ENCODE measurements at places on chromosomes 5 and 9.

DNA sequence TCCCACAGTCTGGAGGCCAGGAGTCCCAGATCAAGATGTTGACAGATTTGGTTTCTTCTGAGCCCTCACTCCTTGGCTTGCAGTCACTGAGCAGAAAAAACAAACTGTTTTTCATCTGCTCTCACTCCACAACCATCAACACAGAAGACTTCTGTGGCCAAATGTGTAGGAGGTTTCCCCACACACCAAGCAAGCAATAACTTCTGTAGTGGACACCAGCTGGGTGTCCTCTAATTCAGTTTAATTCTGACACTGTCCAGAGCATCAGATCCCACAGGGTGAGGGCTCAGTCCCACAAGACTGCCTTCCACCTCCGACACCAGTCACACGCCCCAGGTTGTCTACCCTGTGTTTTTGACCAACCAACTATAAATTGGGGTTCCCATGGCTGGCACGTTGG, 209.9 kb downstream of the AOPEP start:
- DNase-seq, result no peak

DNA sequence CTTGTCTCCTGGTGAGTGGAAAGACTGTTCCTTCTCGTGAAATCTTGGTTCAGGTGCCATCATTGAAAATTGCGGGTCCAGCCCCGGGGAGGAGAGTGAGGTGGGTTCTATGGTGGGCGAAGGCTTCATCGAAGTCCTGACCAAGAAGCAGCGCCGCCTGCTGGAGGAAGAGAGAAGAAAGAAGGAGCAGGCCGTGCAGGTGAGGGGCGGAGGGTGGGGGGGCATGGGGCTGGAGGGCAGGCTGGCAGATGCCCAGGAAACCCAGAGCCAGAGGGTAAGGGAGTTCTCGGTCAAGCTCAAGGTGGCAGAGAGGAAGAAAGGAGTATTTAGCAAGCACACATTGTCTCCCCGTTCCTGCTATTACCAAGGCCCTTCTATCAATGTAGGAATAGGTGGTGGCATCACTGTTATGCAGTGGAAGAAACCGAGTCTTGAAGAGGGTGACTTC, 24.3 kb upstream of the POMT1 start:
- peak; percentile 76 for DNase-seq

- DNase-seq, result no peak
Measured at GRCh38 chr9:89776795-89777525, 172.1 kb downstream of the GADD45G start.

DNA sequence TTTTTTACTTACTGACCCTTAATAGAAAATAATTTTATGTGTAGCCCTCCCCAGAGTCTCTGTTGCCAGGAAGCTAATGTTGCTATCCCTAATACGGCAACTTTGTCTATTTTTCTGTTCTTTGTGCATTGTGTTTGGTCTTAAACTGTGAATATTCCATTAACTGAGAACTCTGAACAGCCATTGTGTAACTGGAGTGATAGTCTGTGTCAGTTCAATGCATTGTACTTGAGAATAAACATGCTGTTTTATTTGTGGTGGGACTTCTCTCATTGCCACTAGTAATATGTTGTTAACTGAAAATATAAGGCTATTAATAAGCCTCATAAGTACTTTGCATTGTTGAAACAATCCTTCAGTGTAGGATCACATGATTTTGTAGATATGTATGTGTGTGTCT, 278.3 kb upstream of the DMRT1 start:
- DNase-seq, result no peak

DNA sequence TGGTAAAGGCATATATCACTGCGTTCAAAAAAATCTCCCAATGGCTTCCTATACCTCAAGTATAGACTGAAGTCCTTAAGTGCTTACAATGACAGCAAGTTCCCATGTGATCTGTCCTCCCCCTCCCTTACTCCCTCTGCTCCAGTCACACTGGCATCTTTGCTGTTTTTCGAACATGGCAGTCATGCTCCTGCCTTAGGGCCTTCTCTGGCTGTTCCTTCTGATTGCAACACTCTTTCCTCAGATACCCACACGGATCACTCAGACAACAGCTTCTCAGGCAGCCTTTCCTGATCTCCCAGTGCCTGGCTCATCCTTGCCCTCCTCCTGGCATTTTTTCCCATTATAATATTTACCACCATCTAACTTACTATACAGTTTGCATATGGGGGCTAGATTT, 232.8 kb downstream of the ARHGEF28 start:
- DNase-seq, result no peak

DNA sequence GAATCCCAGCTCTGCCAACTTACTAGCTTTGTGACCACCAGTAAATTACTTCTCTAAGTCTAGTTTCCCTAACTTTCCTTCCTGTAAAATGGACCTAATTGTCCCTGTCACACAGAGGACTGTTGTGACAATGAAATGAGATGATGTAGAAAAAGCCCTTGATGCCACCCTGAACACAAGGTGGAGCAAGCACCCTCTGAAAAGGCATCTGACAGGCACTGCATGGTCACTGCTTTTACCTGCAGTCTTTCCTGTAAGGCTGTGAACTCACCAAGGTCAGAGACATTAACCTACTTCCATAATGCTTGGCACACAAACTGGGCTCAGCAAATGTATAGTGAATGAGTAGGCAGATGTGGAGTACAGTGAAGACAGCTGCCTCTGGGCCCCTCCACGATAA, 6.1 kb downstream of the SLC31A2 start:
- no peak for DNase-seq

DNA sequence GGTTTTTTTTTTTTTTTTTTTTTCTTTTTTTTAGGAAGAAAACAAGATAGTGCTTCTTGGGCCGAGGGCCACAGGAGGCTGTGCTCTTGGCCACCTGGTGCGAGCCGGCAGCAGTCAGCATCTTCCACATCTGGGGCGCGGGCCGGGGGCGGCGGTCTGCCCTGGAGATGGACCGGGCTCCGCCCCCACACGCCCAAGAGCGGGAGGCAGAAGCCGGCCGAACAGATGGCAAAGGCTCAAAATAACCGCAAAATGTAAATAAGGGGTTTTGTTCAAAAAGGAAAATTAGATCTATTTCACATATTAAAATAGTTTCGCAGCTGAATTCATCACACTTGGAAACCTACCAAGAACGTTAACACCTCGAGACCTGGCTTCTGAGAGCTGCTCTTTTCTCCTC, 51.5 kb upstream of the UBAC1 start:
- no peak for DNase-seq

DNA sequence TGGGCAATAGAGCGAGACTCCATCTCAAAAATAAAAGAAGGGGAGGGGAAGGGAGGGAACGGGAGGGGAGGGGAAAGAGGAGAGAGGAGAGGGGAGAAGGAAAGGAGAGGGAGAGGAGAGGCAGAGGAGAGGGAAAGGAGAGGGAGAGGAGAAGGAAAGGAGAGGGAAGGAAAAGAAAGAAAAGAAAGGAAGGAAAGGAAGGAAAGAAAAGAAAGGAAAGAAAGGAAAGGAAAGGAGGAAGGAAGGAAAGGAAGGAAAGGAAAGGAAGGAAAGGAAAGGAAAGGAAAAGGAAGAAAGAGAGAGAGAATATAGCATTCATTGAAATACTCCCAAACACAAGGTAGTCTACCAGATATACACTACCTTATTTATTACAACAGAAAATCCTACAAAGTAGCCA, 44.8 kb downstream of the SUSD1 start:
- no peak for DNase-seq

DNA sequence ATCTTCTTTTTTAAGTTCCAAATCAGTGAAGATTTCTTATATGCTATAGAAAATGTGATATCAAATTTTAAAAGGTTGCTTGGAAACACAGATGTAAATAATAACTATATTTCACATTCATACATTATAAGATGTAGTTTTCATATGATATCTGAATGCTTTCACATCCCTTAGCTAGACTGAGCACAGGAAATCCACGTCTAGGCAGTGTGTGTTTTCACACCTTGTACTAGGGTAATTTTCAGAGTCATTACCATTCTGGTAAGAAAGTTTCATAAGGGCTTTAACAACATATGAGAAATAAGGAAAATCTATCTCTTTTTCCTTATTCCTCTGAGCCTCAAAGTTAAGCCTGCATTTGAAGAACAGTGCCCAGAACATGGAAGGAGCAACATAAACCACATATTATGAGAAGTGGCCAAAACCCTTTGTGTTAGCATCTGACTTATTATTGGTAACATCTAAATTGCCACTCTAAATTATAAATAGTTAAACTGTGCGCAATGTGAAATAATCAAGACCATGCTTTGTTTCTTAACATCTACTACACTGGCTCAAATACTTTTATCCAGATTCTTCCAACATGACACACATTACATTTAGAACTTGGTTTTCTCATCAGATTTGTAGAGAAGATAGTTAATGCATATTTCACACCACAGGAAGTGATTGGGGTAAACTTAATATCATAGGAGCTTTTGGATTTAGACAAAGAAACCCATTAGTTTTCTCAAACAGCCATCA, 113.3 kb downstream of the PPP2R2B start:
- DNase-seq, result no peak

- no peak for DNase-seq
Measured at GRCh38 chr9:92308893-92309292, 15.4 kb upstream of the IARS1 start.

DNA sequence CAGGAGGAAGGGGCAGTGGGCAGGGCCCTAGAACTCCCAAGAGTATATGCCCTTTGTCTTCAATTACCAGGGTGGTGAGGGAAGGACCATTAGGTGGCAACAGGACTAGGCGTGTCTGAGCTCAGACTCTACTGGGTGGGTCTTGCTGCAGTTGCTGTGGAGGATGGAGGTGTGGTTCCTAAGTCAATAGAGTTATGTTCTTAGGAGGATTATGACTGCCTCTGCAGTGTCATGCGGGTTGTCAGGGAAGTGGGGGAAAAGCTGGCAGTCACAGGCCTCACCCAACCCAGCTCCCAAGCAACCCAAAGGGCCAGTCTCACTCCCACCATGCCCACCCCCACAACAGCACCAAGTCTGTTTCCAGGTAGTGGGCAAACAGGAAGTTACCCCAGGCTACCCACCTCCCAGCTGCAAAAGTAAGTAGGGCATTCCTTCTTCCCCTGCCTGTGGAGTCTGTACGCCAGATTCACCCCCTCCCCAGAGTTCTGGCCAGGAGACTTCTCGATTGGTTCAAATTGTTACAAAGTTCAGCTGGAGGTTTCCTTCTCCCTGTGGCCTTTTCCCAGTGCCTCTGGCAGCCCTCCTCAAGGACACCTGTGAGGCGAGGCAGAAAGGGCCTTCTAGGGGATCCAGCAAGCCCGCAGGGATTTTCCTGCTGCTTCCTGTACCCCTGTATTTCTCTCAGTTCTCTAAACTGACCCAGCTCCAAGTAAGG, 145.3 kb downstream of the HINT1 start:
- peak; percentile 4 for DNase-seq

DNA sequence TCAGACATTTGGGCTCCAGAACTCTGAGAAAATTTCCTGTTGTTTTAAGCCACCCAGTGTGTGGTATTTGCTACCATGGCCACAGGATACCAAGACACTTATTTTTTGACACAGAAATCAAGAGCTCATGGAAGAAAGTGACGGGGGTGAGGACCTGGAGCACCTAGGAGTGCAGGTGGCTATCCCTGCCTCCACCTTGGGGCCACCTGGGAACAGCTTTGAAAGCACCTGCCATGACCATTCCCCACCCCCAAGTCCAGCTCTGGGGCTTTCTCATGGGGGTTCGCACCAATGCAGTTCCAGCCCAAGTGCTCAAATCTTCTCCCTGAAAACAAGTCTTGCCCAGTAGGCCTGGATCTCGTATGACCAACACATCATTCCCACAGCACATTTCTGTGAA, 214.9 kb upstream of the IRX1 start:
- no peak for DNase-seq

DNA sequence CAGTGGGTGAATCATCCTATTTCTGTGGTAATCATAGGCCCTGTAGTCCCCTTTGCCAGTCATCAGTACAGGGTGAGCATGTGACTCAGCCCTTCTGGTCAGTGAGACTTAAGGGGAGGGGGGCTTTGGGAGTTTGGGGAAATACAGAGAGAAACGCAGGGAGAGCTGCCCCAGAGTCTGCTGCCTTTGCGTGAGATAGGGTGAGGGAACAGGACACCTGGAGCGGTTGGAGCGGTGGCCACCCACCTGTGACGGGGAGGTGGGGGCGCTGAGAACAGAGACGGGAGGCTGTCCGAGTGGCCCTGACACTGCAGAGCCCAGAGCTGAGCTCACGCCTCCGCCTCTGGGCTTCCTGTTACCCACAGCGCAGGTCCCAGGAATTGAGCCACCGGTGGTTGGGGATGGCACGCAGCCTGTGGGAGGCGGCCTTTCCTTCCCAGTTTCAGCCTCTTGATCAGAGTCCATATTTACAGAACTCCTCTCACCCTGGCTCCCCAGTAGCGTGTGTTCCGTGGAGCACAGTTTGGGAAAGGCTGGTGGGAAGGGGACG, 92.0 kb upstream of the ERCC6L2 start:
- no peak for DNase-seq

GRCh38 chr5:141135718-141136266, 786 bp downstream of the PCDHB5 start:
- no peak for DNase-seq

DNA sequence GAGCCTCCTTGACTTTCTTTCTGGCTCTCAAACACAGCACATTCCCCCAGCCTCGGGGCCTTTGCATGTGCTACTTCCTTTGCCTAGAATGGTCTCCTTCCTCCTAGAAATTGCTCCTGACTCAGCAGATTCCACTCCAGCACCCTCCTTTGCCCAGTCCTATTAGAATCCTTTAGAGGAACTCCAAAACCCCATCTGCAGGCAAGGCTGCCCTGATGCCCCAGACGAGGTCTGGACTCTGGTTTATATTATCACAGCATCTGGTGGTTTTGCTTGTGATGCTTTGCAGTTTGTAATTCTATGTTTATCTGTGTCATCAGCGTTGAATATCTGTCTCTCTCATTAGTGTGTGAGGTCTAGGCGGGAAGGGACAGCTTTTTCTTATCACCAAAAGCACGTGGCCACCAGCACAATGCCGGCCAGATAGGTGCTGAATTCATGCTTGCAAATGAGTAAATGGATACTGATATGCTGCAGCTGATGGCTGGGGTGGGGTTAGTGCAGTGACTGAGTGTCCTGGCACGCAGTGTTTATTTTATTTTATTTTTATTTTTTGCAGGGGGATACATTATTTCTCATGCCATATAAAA, 30.0 kb upstream of the ANKH start:
- no peak for DNase-seq

GRCh38 chr9:122370303-122370702, 521 bp upstream of the PTGS1 start:
- DNase-seq, result no peak

DNA sequence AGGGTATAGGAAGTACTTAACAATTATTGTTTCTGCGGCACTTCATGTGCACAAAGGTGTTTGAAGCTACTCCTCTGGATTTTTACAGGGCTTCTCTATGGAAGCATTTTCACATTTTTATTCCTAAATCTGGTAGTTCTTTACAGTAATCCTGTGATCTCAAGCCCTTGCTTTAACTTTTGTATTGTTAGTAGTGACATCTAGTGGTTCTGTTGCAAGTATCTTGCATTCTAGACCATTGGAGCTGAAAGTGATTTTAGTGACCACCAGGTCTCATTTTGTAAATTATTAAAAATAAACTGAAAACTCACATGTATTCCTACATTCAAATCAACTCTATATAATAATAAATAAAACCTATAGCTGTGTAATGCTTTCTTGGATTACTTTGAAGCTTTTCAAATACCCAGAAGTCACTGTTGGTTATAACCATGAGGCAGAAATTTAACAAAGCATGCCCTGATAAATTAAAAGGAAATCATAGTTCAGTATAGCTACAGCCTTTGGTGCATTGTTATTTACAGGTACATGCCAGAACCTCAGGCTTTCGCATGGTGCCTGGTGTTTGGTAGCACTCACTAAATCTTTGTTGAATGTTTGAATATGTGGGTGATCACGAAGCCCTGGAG, 18.9 kb downstream of the RPS23 start:
- no peak for DNase-seq

- DNase-seq, result no peak
Measured at GRCh38 chr5:122780296-122780695, 5.4 kb downstream of the SNX2 start.

GRCh38 chr9:28053096-28053777, 480.0 kb upstream of the C9orf72 start:
- DNase-seq, result no peak

Data from hematopoietic multipotent progenitor cell (in vitro differentiated cells).